Adipose tissue (tissue), 3 donors: ENCODE measurements at places on chromosomes 11 and 22. TPM values are rescaled to one million over a fixed set of nuclear protein-coding genes. Genes with fewer than 3 reads are reported as not detected.

BIK gene
- polyA plus RNA-seq, result not detected

SLC35E4 gene
- 3.6 TPM for polyA plus RNA-seq

KRTAP5-10 gene
- not detected for polyA plus RNA-seq

APOA1 gene
- polyA plus RNA-seq, result 0.45 TPM

MMP8 gene
- 0.31 TPM for polyA plus RNA-seq

SCN4B gene
- polyA plus RNA-seq, result 4.0 TPM

ISX gene
- polyA plus RNA-seq, result 0.12 TPM

LIF gene
- 117 TPM for polyA plus RNA-seq

OR52N2 gene
- 0.14 TPM for polyA plus RNA-seq

CSTPP1 gene
- 26.9 TPM for polyA plus RNA-seq

TRIM49 gene
- polyA plus RNA-seq, result not detected

OR5A1 gene
- polyA plus RNA-seq, result not detected

PARVA gene
- polyA plus RNA-seq, result 20.3 TPM

SCGB1A1 gene
- not detected for polyA plus RNA-seq

NFAM1 gene
- 0.32 TPM for polyA plus RNA-seq

CCDC90B gene
- polyA plus RNA-seq, result 27.8 TPM

RAG1 gene
- 0.56 TPM for polyA plus RNA-seq

LARGE1 gene
- polyA plus RNA-seq, result 7.7 TPM

BDNF gene
- 0.33 TPM for polyA plus RNA-seq

OR8D4 gene
- not detected for polyA plus RNA-seq

OR6A2 gene
- not detected for polyA plus RNA-seq

DKK3 gene
- polyA plus RNA-seq, result 4.5 TPM

INSC gene
- 0.35 TPM for polyA plus RNA-seq

RTN4RL2 gene
- 1.4 TPM for polyA plus RNA-seq

SMCO4 gene
- 34.1 TPM for polyA plus RNA-seq

FGF4 gene
- not detected for polyA plus RNA-seq

PHLDB1 gene
- polyA plus RNA-seq, result 31.5 TPM

CALCB gene
- not detected for polyA plus RNA-seq

SF3A1 gene
- 22.8 TPM for polyA plus RNA-seq

EFCAB6 gene
- polyA plus RNA-seq, result 0.98 TPM

DRICH1 gene
- polyA plus RNA-seq, result 0.12 TPM

PGA5 gene
- polyA plus RNA-seq, result 0.13 TPM
